Common myeloid progenitor, CD34-positive (primary cell): ENCODE measurements at places on chromosomes 5 and 9.
A peak's percentile ranks its signal among the peaks of the same experiment; 100 is the strongest.

- H3K4me3 ChIP-seq: no peak overlapping the region
- H3K27me3 ChIP-seq: no peaks in the 10 kb centered on the region
These were observed 7.0 kb downstream of the HNRNPAB start for GRCh38 chr5:178211095-178212048.

GRCh38 chr9:90642570-90643539 lies at the start of gene DIRAS2:
TSS of gene DIRAS2 (minus strand) at chr9:90642824. CDS start at chr9:90613827, 28,997 bp downstream.
- H3K4me1 ChIP-seq: peaks cover 3% of the 10 kb centered on the region
- H3K4me3 ChIP-seq: peak within 1 kb of the TSS; percentile 40
- no peaks in the 10 kb centered on the region for H3K36me3 ChIP-seq
- H3K27ac ChIP-seq: no peak within 1 kb of the TSS
- peaks cover 32% of the 10 kb centered on the region for H3K27me3 ChIP-seq

GRCh38 chr5:164784230-164784629 lies 1278.8 kb downstream of the MAT2B start:
- H3K4me1 ChIP-seq: no peaks in the 10 kb centered on the region
- H3K27me3 ChIP-seq: no peaks in the 10 kb centered on the region
- H3K4me3 ChIP-seq: no peak overlapping the region
- DNase-seq: no peak

DNA sequence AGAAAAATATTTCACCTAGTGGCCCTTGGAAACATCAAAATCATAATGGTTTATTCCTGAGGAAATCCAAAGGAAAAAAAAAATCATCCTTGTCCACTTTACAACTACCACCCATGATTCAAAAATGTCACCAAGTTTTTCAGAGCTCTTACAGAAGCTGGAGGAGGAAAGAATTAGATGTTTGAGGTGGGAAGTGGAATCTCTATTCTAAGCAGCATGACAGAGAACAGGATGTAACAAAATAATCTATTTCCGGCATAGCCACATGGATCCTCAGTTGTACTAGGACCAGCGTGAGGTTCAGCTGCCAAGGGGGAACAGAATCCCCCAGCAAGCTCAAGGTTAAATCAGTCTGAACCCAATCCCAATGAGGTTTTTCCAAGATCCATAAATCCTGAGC lies 40.2 kb downstream of the FBXW11 start:
- H3K4me1 ChIP-seq: peaks cover 32% of the 10 kb centered on the region
- no peak overlapping the region for H3K27ac ChIP-seq
- no peaks in the 10 kb centered on the region for H3K36me3 ChIP-seq
- peak; percentile 35 for DNase-seq
- H3K27me3 ChIP-seq: no peaks in the 10 kb centered on the region

- H3K27ac ChIP-seq: no peak overlapping the region
- H3K4me1 ChIP-seq: peaks cover 15% of the 10 kb centered on the region
- no peaks in the 10 kb centered on the region for H3K27me3 ChIP-seq
- H3K36me3 ChIP-seq: no peaks in the 10 kb centered on the region
- H3K4me3 ChIP-seq: no peak overlapping the region
- DNase-seq: no peak
These were observed 97.8 kb upstream of the SLC44A1 start for GRCh38 chr9:105146677-105147076.

GRCh38 chr5:177232358-177232757 lies 71.2 kb downstream of the RAB24 start:
- DNase-seq: no peak
- H3K36me3 ChIP-seq: peaks cover 21% of the 10 kb centered on the region
- no peaks in the 10 kb centered on the region for H3K4me1 ChIP-seq
- no peak overlapping the region for H3K4me3 ChIP-seq

- H3K36me3 ChIP-seq: peaks cover 53% of the 10 kb centered on the region
- no peak for DNase-seq
- H3K4me1 ChIP-seq: peaks cover 8% of the 10 kb centered on the region
- H3K4me3 ChIP-seq: no peak overlapping the region
These were observed 2.3 kb upstream of the MAN1B1 start for GRCh38 chr9:137084526-137084925.

- peaks cover 2% of the 10 kb centered on the region for H3K4me1 ChIP-seq
- no peaks in the 10 kb centered on the region for H3K27me3 ChIP-seq
- no peak overlapping the region for H3K27ac ChIP-seq
- no peaks in the 10 kb centered on the region for H3K36me3 ChIP-seq
These were observed 52.9 kb upstream of the SLC28A3 start for GRCh38 chr9:84393266-84393950.

DNA sequence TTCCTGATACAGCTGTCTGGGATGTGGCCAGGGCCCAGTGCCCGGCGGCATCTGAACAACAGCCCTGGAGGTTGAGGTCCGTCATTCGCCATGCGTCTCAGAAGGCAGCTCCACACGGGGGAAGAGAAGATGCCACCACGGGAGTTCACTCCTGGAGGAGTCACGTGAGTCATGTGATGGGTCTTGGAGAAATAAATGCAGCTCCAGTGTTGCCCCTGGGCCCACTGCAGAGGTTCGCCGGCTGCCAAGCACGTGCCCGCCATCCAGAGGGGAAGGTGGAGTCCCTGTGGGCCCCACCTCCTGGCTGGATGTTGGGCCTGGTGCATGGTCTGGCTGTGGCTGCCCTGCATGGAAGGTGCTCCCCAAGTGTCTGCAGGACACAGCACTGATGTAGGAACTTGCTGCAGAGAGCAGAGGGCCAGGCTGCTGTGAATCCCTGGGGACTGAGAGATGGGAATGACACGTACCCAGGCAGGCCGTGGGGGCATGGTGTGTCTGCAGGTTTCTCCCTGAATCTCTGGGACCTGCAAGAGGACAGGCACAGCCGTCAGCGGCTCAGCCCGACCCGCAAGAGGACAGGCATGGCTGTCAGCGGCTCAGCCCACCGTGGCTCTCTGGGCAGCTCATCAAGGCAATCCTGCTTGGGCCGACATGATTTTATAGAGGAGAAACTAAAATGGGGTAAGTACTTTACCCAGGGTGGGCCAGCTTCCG lies 418.3 kb upstream of the IRX4 start:
- DNase-seq: no peak
- H3K27me3 ChIP-seq: no peaks in the 10 kb centered on the region
- no peaks in the 10 kb centered on the region for H3K36me3 ChIP-seq

GRCh38 chr9:137797206-137798120 lies 80.1 kb upstream of the CACNA1B start:
- DNase-seq: no peak
- no peak overlapping the region for H3K4me3 ChIP-seq
- no peaks in the 10 kb centered on the region for H3K27me3 ChIP-seq
